Daoy (cell line): ENCODE measurements at places on chromosomes 2 and 18. TPM values are rescaled to one million over a fixed set of nuclear protein-coding genes. Genes with fewer than 3 reads are reported as not detected.

- no peak for DNase-seq
Measured at GRCh38 chr2:32622570-32623310, 5.1 kb upstream of the TTC27 start.

DNA sequence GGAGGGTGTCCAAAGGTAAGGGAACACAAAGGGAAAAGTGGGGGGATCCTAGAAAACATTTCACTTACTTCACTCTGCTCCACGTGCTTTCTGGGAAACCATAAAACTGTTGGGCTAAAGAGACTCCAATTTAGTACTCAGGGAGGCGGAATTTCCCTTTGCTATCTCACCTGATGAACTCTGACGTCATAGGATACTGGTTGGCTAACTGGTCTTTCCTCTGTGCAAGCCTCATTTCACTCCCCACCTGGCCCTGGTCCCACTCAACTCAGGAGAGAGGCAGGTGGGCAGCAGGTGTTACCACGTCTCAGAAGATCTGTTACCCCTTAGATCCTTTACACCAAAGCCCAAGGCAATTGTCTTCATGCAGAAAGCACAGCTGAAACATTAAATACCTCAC is 51.8 kb upstream of the PMAIP1 start:
- no peak for DNase-seq

GRCh38 chr2:232611061-232611460 is 22.3 kb upstream of the EFHD1 start:
- DNase-seq = no peak

The TMEM17 gene
- total RNA-seq = 1.1 and 1.4 TPM in 2 replicates

The SCYGR1 gene
- total RNA-seq = not detected in 2 replicates
